Head of caudate nucleus (tissue), 42 donors: ENCODE measurements at places on chromosomes 6 and 20.

- DNase-seq, result no peak
Observed at GRCh38 chr20:59250293-59250692, 50.1 kb upstream of the EDN3 start.

DNA sequence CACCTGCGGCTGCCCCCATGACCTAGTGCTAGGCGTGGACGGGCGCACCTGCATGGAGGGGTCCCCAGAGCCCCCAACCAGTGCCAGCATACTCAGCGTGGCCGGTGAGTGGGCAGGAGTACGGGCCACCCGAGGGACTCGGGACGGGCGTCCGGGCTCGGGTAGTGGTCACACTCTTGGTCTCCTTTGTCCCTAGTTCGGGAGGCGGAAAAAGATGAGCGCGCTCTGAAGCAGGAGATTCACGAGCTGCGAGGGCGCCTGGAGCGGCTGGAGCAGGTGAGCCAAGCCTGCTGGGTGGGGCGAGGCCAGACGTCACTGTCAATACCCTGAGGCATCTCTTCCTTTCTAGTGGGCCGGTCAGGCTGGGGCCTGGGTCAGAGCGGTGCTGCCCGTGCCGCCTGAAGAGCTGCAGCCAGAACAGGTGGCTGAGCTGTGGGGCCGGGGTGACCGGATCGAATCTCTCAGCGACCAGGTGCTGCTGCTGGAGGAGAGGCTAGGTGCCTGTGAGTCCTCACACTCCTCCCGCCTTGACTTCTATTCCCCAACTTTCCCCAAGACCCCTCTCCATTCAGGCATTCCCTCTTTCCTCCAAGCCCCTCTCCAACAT lies 2.9 kb downstream of the EGFL8 start:
- DNase-seq, result no peak

DNA sequence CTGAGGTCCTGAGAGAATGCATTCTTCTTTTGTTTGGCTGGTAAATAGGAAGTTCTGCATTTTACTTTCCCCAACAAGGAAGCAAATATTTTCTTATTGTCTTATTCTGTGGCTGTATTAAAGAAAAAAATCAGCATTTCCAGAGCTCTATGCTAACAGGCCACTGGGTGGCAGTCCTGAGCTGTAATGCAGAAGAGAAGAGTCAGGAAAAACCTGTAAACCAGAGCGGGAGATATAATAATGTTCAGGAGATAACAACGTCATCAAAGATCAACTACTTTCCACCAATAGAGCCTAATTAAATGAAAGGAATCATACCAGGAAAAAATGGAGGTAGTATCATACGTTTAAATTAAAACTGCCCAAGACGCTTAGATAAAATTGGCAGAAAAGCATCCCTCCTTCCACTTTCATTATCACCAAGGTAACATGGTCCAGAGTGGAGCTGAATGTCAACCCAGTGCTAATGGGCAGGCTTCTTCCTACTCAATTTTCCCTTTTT lies 55.6 kb upstream of the CARMIL1 start:
- peak; percentile 74 for DNase-seq

- DNase-seq, result no peak
Observed at GRCh38 chr6:21599051-21599696, 5.6 kb downstream of the SOX4 start.

GRCh38 chr6:3766214-3766613 lies 14.7 kb upstream of the PXDC1 start:
- no peak for DNase-seq

DNA sequence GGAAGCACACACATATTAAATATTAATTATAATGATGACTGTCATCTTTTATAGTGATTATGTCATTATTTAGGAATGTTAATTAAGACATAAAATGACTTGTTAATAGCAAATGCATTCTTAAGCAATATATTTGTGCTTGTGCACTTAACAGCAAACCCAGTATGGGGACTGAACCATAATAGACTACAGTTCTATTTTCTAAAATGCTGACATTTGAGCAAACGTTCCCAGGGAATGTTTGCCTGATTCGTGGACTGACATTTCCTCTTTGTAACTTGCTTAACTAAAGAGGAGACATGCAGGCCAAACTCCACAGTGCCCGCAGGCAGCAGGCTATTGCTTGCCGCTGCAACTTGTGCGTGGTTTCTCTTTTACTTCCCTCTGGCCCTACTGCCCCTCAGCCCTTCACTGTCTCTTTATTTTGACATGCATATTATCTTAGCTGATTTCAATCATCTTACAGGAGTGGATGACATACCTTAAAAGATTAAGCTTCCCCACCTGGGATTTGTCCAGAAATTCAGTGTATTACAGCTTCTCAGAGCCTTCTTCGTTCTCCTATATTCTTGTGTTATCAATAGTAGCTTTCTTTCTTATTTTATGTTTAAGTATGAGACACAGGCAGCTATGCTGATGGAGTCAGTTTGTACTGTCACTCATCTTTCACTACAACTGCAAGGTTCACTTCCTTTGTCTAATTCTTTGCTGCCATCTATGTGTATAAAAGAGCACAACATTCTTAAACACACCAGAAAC lies 141.5 kb downstream of the GMDS start:
- no peak for DNase-seq

DNA sequence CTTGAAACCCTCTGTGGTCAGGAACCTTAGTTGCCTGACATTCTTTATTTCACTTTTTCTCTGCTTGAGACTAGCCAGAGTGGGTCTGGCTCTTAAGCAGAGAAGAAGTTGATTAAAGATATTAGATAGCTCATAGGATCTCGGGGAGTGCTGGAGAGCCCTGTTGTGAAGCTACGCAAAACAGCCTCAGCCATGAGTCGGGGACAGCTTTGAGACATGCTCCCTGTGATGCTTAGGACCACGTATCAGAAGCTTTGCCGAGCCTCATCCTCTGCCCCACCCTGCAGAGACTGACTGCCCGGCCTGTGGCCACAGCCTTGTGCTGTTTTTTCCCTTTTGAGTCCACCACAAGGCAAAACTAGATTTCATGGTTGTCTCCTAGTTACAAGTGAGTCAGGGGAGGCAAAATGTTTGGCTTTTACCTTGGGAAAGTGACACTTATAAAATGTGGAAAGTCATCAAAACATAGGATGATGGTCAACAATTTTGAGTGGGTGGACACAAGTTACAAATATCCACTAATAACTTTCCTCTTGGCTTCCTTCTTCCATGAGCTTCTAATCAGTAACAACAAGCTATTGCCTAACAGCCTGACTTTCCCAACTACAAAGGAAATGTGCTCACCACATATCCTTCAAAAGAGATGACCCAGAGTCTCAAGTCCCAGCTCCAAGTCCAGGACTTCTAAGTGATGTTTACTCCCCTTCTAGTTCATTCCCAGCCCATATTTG lies 108.4 kb downstream of the JAG1 start:
- DNase-seq, result no peak

DNA sequence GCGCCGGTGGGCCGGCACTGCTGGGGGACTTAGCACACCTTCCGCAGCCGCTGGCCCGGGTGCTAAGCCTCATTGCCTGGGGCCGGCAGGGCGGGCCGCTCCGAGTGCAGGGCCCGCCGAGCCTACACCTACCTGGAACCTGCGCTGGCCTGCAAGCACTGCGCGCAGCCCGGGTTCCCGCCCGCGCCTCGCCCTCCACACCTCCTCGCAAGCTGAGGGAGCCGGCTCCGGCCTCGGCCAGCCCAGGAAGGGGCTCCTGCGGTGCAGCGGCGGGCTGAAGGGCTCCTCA lies 10.7 kb upstream of the MPC1 start:
- DNase-seq, result no peak

- no peak for DNase-seq
Observed at GRCh38 chr6:23266536-23266935, 697.2 kb downstream of the HDGFL1 start.

DNA sequence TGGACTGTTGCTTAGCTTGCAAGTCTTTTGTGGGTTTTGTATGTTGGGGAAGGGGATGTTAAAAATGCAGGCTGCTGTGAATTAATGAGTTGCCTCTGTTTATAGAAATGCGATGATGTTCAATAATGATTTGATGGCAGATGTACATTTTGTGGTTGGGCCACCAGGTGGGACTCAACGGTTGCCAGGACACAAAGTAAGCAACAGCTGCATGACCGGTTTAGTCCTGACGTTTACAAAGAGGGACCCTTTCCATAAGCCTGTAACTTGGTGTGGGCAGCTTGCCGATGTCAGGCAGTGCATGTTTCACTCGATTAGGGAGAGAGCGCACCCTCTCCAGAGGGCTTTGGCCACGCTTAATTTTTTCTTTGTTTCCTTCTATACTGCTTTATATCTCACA lies 1.3 kb downstream of the BTBD3 start:
- DNase-seq, result peak; percentile 64

- DNase-seq, result no peak
Observed at GRCh38 chr6:11358904-11359830, 126.7 kb upstream of the NEDD9 start.

DNA sequence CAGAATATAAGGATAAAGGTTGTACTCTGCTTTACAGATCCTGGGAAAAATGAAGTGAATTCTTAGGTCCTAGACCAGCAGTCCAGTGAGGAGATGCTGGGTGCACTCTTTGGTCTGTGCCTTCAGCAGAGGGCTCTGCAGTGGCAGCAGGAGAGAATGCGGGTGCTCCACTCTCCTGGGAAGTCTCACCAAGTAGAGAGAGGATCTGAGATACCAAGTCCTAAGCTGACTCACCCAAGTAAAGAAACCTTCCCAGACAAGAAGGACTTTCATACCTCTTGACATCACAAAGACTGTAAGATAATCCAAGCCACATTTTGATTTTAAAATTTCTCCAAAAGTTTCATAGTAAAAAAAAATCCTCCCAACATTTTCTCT lies 116.9 kb upstream of the EMILIN3 start:
- DNase-seq, result no peak

- no peak for DNase-seq
Observed at GRCh38 chr6:16301511-16301910, 63.1 kb downstream of the GMPR start.

DNA sequence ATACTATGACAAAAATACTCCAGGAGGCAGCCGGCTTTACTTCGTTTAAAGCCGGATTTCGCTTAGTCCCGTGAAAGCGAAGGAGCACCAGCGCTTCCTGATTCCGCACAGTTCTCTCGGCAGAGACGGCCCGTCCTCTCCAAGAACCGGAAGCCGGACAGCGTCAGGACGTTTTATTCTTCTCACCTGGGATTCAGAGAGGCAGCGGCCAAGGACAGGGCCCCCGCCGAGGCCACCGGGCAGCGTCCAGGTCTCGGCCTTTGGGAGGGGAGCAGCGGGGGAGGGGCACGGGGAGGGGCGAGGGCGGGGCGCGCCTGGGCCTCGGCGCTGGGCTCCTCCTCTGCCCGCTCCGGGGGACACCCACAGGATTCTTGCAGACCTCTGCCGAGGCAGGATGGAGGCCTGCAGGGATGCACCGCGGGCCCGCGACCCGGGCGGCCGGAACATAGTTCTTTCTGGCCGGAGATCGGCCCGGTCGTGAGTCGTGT lies 2.8 kb upstream of the DIDO1 start:
- peak; percentile 20 for DNase-seq

DNA sequence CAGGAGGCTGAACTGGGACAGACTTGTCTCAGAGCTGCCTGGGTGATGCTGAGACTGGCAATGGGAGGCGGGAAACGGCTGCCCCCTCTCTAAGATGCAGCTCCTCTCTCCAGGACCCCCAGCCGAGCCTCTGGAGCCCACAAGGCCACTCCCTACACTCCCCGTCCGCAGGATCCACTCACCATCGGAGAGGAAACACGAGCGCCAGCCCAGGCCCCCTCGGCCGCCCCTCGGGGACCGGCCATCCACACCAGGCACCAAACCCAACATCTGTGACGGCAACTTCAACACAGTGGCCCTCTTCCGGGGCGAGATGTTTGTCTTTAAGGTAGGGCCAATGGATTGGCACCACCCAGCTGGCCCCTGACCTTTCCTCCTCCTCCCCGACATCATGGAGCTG lies 10.8 kb downstream of the MMP24OS start:
- no peak for DNase-seq

GRCh38 chr20:48648482-48649051 lies 179.2 kb downstream of the PREX1 start:
- DNase-seq, result no peak

GRCh38 chr6:168190646-168191443 lies 111.8 kb upstream of the FRMD1 start:
- DNase-seq, result no peak
